WERI-Rb-1 (cell line): ENCODE measurements at places on chromosomes 13 and 19.
A peak's percentile ranks its signal among the peaks of the same experiment; 100 is the strongest.

DNA sequence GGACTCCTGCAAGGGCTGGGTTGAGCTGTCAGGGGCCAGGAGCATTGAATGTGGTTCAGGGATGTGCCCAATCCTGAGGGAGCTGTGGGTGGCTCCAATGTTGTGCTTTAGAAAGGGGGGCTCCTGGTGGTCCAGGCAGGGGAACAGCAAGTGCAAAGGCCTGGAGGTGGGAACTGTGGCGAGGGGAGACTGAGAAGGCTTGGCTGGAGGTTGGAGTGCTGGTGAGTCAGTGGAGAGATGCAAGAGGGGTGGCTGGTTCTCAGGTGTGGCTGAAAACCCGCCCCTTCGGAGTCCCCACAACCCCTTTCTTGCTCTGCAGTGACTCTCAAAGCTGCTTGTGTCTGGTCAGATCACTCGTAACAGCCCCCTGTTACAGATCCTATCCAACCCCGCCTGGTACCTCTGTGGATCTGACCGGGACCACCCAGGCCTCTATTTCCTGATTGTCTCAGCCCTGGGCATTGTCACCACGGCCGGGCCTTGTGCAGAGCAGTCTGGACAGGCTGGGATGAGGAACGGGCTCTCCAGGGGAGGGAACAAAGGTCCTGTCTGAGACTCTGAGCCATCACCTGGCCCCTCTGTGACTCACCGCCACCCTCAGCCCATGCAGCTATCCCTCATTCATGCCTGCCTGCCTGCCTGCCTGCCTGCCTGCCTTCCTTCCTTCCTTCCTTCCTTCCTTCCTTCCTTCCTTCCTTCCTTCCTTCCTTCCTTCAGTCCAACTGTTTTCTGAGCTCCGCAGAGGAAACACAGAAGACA, 1.4 kb upstream of the KCNN1 start:
- no peak for DNase-seq

GRCh38 chr19:41864374-41864773, 4.3 kb downstream of the RPS19 start:
- no peak for DNase-seq

- DNase-seq, result no peak
Measured at GRCh38 chr19:50713556-50714236, 5.9 kb downstream of the SHANK1 start.

- no peak for DNase-seq
Measured at GRCh38 chr19:47580397-47580796, 7.4 kb upstream of the ZNF541 start.

GRCh38 chr13:56396318-56396717, 744.4 kb upstream of the PRR20A start:
- no peak for DNase-seq

- DNase-seq, result no peak
Measured at GRCh38 chr19:58407658-58408151, 744 bp upstream of the ZNF584 start.

DNA sequence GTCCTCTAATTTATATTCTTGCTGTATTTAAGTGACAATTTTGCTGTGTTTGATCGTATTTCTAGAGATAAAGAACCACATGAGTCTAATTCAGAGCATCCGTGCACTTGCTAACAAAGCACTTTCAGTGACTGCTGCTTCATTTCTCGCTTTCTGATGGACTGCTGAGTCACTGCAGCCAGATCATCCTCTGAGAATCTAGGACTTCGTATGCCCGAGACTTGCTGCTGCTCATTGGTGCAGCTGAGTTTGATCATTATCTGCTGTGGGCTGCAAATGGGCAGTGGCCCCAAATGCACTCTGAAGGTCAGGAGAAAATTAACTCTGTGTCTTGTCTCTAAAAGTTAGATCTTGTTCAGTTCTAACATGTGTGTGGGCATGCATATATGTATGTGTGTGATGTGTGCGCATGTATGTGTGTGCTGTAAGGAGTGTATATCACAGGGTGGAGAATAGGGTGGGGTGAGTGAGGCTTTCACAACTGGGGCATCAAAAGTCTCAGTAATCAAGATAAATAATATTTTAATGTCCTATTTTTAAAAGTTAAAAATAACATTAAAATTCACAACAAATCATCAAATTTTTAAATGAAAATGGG, 342.6 kb downstream of the MTUS2 start:
- DNase-seq, result no peak

GRCh38 chr13:23655321-23655720, 85.1 kb downstream of the TNFRSF19 start:
- DNase-seq, result no peak

- DNase-seq, result no peak
Measured at GRCh38 chr19:7007859-7008258, 13.4 kb downstream of the MBD3L2B start.

DNA sequence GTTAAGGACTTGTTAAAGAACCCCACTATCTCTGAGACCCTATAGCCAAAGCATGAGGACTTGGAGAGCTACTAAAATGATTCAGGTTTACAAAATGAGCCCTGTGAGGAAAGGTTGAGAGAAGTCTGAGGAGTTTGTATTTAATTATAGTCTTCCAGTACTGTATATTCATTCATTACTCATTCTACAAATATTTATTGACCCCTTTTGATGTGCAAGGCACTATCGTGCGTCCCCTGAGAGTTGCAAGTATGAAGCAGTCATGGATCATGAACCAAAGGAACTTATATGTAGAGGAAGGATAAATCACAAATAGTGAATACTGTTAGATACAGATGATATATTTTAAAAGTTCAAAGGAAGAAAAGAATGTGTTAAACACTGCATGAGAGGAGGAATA, 84.4 kb downstream of the DNAJC15 start:
- no peak for DNase-seq

DNA sequence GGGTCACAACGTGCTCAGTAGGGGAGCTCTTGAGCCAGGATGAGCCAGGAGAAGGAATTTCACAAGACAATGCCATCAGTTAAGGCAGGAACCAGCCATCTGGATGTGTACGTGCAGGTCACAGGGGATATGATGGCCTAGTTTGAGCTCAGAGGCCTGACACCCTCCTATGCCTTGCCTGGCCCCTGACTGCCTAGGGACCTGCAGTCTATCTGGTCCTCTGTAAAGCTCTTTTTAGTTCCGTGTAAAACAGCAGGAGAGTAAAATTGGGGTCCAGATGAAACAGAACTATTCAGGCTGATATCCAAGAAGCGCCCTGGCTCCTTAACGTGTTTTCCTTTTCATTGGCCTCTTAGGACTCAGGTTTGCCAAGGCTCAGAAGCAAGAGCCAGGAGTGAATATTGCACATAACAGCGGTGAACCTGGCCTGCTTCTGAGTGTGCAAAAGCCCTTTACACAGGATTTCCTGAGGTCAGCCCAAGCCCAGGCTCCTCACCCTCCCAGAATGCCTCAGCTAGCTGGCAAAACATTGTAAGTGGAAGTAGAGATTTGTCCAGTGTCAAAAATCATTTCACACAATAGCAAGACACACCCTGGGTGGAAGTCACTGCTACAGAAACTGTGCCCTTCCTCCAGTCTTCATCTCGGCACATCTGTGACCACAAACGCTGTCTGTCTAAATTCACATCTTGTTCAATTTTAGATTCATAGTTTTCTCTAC, 777.2 kb downstream of the UQCRFS1 start:
- no peak for DNase-seq

DNA sequence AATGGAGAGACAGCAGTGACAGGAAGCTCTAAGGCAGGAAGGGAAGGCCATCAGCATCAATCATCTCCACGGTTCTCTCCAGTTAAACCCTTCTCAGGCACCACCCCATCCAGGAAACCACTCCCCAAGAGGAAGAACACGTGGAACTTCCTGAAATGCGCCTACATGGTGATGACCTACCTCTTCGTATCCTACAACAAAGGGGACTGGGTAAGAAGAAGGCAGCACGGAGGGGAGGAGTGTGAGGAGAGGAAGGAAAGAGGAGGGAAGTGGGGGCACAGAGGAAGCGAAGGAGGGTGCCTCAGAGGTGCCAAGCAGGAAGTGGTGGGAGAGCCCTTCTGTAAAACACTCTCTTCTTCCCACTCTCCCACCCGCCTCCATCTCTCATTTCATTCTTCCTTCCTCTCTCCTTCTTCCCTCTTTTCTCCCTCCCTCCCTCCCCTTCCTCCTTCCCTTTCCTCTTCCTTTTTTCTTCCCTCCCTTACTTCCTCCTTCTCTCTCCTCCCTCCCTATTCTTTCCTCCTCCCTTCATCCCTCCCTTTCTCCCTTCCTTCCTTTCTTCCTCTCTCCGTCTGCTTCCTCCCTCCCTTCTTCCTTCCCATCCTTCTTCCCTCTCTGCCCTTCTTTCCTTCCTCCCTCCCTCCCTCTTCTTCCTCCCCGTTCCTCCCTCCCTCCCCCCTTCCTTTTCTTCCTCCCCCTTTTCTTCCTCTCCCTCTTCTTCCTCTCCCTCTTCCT, 12.6 kb downstream of the ZSCAN5A start:
- no peak for DNase-seq

GRCh38 chr19:39832341-39833083, 1.4 kb downstream of the DYRK1B start:
- DNase-seq, result no peak

DNA sequence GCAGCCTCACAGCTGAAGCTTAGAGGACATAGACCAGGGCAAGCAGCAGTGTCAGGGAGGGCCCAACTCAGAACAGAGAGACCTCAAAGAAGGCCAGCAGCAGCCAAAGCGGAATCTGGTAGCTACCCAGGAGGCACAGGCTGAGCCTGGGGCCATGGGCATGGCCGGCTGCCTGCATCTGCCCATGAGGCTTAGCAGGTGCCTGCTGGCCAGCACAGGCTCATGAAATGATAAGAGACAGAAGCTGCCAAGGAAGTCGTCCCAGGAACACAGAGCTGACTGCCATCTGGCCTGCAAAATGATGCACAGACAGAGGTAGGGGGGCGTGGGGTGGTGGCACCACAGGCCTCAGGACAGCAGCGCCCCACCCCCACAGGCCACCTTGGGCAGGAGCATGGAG, 29.2 kb downstream of the TUBA3C start:
- DNase-seq, result no peak

GRCh38 chr13:33860526-33860925, 42.6 kb downstream of the RFC3 start:
- DNase-seq, result no peak

DNA sequence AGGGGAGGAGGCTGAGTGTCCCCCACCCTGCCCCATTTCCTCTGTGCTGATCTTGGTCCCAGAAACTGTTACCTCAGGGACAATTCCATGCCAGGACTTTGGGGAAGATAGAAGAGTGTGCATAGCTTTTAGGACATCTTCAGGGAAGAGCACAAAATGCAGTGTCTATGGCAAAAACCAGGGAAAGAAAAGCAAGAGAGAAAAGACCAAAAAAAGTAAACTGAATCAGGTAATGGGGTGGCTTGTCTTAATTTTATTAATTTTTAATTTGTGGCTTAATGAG, 109.4 kb downstream of the NDFIP2 start:
- DNase-seq, result no peak

- no peak for DNase-seq
Measured at GRCh38 chr13:53045189-53045588, 16.6 kb downstream of the OLFM4 start.

- no peak for DNase-seq
Measured at GRCh38 chr13:38866649-38867048, 124.0 kb downstream of the STOML3 start.

DNA sequence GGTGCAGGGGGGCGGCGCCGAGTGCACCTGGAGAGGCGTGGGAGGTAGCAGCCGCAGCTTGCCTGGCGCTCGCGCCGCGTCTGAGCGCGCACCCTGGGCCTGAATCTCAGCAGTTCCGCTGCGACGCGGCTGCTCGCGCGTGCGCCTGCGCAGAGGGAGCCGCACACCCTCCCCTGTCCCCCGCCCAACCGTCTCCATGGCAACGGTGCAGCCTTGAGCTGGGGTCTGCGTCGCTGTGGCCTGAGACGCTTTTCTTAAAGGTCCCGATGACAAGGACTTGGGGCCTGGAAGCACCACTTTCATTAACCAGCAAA, at the start of gene PNMA8B:
Gene PNMA8B (minus strand): TSS at position 82 of the 314 bp plus-strand sequence. CDS start 402 bp downstream, outside the sequence.
- DNase-seq, result peak; percentile 74

GRCh38 chr13:20973886-20974425, 71.4 kb upstream of the XPO4 start:
- no peak for DNase-seq

DNA sequence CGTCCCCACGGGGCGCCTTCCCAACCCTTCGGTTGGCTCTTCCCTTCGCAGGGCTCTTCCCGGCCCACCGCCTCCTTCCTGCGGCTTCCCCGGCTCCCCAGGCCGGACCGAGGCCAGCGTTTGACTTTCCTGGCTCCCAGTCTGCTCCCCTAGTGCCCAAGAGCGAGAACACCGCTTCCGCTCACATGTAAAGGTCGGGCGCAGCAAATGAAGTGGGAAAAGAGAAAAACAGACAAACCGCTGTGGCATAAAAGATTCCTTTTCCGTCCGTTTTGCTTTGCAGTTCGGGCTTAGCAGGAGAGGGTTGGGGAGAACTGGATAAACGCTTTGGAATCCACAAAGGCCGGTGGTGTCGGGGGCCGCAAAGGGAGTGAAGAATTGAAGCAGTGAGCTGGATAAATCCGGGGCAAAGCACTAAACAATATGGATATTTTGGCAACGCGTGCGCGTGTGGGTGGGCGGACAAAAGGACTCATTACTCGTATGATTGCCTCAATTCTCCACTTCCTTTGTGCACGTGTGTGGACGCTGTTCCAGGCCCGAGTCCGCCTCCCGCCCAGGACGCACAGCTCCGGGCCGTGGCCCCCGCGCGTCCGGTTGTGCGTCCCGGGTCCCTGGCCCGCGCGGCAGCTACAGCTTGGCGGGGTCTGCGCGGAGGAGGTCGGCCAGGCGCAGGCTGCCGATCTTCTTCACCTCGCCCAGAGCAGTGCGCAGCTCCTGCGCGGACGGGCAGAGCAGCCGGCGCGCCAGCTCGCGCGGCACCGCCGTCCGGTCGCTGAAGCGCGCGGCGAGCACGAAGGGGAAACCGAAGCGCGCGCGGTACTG, 8.6 kb upstream of the CDX2 start:
- DNase-seq, result no peak

GRCh38 chr13:59413126-59413525, 750.6 kb downstream of the DIAPH3 start:
- DNase-seq, result no peak

DNA sequence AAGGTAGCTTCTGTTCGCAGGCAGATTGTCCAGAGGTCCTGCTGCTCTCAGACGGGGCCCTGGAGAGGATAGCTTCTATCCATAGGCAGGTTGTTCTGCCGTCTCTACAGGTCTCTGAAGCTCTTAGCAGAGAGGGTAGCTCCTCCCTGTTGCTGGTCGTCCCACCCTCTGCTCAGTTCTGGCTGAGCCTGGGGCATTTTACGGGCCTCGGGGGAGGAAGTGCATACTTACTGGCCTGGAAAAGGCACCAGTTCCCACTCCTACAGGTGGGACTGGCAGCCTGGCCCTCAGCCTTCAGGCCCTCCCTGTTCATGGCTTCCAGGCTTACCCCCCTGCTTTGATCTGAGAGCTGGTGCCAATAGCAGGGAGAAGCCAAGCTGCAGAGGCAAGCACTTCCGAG, 42.3 kb downstream of the USPL1 start:
- no peak for DNase-seq
